ENCODE measurements at places on chromosomes 7 and 10.

- no peak for DNase-seq
These were observed 2.8 kb upstream of the OR6V1 start for GRCh38 chr7:143049362-143049761.

DNA sequence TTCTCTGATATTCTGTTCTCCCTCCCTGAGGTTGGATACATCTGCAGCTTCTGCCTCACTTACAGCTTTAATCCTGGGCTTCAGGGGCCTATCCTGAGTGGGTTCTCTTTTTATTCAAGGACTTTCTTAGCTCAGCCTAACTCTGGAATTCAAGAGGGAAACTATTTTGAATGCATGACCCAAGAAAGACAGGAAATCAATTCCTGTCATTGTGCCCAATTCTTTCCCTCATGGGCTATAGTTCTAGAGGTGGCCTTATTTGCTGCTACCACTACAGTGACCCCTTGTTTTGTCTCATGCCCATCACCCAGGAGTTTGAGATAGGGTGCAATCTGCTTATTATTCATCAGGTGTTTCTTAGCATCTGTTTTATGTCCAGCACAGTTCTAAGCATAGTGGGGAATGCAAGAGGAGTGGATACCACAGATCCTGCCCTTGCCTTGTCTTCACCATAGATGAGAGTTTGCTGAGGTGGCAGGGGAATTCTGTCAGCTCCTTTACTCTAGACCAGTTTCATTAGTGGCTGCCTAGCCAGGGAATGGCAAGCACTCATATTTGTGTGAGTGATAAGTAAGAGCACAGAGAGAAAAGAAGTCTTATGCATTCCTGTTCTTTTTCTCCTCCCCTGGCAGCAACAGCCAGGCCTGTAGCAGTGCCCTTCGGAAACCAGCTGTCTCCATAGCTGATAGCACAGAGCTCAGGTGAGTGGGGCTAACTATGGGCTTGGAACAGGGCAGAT lies 19.4 kb downstream of the STRIP2 start:
- DNase-seq, result no peak

DNA sequence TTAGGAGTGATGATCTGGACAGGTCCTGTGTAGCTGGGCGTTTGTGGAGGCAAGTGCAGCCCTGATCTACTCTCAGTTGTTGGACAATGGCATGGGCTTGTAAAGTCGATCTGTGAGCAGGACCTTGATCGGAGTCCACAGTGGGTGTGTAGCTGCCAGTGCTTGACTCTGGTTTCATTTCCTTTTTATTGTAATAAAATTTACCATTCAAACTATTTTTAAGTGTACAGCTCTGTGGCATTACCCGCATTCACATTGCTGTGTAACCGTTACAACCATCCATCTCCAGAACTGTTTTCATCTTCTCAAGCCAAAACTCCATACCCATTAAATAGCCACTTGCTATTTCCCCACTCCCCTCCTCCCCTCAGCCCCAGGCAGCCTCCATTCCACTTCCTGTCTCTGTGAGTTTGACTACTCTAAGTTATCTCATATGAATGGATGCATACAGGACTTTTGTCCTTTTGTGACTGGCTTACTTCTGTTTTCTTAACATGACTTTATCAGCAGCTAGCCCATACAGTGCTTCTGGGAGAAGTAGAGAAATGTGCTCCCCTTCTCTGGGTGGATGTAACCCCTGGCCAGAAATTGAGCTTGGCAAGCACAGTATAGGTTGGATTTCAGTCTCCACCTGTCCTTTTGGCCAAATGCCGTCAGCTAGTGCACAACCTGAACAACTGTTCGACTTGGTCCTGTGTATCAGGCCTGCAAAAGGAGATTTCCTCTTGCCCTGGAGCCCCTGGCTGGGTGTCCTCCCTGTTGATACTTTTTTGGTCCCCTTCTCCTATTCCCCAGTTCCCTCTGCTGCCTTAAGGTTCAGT lies 180.0 kb downstream of the LRMDA start:
- no peak for DNase-seq

DNA sequence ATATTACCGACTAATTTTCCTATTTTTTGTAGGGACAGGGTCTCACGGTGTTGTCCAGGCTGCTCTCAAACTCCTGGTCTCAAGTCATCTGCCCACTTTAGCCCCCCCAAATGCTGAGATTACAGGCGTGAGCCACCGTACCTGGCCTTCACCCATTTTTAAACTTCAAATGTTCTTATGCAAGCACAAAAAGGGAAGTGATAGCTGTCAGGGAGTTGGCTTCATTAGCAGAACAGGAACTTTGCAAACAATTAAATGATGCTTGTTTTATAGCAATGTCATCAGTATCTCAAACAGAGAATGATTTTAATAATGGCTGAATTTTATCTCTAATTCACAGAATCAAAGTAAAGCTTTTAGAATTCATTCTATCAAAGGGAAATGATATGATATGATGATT lies 49.8 kb upstream of the FAM171A1 start:
- no peak for DNase-seq

GRCh38 chr7:157073335-157073734 lies 62.9 kb upstream of the MNX1 start:
- no peak for DNase-seq

DNA sequence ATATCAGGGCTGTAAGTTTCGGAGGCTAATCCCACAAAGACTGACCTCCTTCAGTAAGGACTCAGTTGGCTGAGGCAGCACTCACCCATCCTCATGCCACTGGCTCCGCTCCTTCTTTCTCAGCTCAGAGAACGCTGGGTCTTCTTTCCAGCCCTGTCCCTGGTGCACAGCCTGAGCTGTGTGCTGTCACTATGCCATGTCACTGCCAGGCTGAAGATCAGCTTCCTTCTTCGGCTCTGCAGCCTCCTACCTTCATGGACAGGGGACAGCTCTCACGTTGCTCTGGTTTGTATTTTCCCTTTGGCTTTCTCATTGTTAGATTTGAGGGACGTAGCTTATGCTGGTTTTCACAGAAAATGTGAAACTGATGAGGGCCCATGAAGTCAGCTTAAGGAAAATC lies 437.3 kb downstream of the GLRX3 start:
- DNase-seq, result no peak

- DNase-seq, result no peak
These were observed 3.3 kb downstream of the HILPDA start for GRCh38 chr7:128458956-128459355.

GRCh38 chr7:85454904-85455303 lies 268.0 kb upstream of the SEMA3D start:
- DNase-seq, result no peak

- DNase-seq, result no peak
These were observed 448.9 kb downstream of the PLXDC2 start for GRCh38 chr10:20265146-20265545.

DNA sequence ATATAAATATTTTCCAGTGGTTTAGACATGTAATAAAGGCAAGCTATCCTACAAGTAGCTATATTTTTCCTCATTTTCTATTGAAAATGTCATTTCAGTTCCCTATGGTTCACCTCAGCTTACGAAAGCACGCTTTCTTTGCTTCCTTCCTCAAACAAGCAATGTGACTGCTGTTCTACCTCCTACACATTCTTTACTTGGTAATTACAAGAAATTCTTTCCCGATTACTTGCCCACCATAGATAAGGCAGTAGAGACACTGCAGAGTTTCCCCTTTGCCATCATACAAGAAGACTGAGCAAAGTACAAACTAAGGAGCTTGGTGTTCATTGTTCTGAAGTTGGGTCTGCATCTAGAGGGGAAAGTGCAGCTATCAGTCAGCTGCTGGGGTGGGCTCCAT lies 249.4 kb downstream of the CRPPA start:
- DNase-seq, result no peak

DNA sequence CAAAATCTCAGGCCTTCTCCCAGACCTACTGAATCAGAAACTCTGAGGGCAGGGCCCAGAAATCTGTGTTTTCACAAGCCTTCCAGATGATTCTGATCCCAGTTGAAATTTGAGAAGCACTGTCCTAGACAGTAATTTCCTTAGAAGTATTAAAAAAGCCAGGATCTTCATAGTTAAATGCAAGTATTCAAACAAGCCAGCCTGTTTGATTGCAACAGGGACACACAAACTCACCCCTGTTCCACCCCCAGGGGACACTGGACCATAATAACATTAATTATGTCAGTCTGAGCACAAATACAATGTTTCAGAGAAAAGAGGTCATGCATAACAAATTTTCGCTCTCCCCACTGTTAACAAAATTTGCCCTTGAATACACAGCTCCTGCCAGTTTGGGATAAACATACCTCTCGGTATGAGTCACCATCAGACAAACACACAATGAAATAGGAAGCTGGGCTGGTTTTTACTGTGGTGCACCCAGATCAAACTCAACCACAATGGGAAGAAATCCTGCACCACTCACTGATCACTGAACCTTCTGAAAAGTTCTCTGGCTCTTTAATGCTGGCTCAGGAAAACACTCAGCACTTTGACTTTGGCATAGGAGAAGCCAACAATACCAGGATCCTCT lies 34.3 kb downstream of the ABLIM1 start:
- no peak for DNase-seq

DNA sequence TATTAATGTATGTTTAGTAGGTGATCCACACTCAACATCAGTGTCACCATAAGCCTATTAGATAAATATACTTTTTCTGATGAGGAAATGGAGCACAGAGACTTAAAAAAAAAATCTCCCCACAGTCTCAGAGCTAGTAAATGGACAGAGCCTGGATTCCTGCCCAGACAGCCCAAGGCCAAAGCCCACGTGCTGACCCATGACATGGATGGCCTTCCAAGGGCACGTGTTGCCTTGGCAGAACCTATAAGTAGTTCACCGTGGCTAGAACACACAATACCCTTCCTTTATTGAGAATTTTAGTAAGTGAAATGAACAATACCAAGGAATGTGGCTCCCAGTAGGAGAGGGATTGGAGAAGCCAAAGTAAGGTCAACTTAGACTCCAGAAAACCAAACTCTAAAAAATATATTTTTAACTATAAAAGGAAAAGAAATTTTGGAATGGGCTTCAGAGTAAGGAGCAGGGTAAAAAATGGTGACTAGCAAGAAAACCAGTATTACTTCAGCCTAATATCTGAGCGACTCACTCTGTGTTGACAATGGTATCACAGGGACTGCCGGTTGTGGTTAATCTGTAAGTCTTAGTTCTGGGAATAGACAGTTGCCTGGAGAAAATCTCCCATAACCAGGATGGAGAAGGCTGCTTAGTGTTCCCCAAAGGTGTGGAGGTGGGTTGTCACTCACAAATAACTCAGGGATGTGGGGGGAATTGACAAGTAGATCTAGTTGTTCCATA lies 223.0 kb downstream of the SORCS1 start:
- DNase-seq, result no peak

- DNase-seq, result no peak
These were observed 86.7 kb upstream of the TMEM168 start for GRCh38 chr7:112876877-112877276.

- peak; percentile 47 for DNase-seq
These were observed at the start of gene CNNM1 for GRCh38 chr10:99329304-99329553. Gene CNNM1 (plus strand): TSS chr10:99329356. CDS start chr10:99329388, 32 bp downstream.

- DNase-seq, result no peak
These were observed 203.4 kb downstream of the SLC25A13 start for GRCh38 chr7:96118449-96119001.

DNA sequence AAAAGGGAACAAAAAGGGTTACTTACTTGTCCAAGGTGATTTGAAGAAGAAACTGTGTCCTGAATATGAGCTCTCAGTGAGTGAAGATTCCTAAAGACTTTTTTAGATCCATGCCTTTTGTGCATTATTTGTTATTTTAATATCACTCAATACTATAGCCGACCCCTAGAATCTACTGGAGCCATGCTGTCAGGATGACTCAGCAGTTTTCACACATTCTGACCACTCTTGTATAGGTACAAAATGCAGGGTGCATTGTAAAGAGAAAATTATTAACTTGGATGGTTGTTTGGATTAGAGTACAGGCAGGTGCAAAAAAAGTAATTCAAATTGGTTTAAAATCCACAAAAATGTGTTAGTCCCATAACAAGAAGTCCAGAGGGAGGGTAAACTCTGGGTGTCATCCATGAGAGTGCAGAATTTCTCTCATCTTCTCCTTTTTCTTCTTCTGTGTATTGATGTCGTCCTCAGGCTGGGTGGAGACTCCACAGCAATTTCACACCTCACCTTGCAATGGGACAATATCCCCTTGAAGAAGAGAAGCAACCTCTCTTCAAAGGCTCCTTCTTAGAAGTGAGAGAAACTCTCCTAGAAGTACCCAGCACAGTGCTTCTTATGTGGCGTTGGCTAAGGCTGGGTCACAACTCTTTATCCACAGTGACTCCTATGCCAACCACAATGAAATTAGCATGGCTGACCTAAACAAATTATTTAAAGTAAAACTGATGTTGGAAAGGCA lies 75.6 kb downstream of the AKR1C4 start:
- DNase-seq, result no peak

DNA sequence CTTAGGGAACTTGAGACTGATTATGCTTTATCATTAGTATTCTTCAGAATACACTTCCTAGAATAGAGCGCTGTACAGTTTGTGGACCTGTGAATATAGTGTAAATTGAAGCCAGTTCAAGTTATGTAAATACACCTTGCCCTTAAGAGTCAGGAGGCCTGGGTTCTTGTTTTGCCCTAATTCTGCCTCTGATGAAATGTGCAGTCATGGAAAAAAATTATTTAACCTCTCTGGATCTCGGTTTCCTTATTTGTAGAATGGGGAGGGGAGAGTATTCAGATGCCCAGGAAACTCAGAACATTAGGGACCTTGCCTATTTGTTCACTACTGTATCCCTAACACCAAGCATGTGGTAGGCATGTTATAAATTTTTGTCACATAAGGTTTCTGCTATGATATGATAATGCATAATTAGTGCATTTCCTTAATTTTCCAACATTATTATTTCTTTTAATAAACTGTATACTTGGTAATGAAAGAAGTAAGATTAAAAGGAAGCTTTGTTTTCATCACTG lies 1.3 kb downstream of the EXOC6 start:
- DNase-seq, result no peak

DNA sequence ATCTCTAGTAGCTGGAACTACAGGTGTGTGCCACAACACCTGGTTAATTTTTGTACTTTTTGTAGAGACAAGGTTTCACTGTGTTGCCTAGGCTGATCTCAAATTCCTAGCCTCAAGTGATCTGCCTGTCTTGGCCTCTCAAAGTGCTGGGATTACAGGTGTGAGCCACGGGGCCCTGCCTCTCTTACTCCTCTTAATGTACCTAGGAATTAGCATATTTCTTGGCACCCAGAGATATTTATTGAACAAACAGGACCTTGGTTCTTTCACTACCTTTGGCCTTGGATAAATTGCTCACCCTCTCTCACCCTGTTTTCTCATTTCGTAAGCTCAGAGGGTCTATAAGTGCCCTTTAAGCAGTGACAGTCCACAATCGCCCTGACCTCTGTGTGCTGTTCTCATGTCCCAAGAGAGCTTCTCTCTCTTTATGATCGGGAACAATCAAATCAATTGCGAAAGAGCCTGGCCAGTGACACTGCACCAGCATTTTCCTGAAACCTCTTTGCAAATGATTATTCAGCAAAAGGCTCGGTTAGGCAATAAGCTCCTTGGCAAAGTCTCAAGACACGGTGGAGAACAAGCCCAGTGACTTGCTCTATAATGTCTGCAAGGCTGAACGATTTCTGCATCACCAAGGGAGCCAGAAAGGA lies 117.7 kb downstream of the APBB1IP start:
- DNase-seq, result no peak

- no peak for DNase-seq
These were observed 50.4 kb upstream of the MSMB start for GRCh38 chr10:46096446-46096845.

All from NCI-H1105 treated with DMSO at 0.1 percent for 48 hours (cell line).